ENCODE measurements at places on chromosomes 16 and 17.

DNA sequence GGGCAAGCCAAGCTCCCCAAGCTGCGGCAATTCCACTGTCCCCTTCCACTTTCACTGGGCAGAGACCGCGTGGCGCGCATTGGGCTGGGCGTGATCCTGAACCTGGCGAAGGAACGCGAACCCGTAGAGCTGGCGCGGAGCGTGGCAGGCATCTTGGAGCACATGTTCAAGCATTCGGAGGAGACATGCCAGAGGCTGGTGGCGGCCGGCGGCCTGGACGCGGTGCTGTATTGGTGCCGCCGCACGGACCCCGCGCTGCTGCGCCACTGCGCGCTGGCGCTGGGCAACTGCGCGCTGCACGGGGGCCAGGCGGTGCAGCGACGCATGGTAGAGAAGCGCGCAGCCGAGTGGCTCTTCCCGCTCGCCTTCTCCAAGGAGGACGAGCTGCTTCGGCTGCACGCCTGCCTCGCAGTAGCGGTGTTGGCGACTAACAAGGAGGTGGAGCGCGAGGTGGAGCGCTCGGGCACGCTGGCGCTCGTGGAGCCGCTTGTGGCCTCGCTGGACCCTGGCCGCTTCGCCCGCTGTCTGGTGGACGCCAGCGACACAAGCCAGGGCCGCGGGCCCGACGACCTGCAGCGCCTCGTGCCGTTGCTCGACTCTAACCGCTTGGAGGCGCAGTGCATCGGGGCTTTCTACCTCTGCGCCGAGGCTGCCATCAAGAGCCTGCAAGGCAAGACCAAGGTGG is 9.8 kb downstream of the SARM1 start:
- no peak for DNase-seq

DNA sequence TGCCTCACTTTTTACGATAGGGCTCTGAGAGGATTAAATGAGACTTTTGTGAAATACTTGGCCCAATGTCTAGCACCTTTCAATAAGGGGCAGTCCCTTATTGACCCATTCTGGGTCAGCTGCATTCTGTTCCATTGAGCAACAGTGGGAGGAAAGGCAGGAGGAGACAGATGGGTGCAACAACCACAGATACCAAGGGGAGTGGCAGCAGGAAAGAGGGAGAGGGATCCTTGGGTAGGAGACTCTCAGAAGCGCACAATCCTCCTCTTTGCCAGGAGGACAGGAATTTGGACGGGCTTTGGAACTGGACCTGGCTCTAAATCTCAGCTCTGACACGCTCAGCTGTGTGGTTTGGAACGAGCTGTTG is 3.5 kb downstream of the PIPOX start:
- DNase-seq: no peak

GRCh38 chr16:30556125-30556473 is 2.1 kb downstream of the ZNF764 start:
- no peak for DNase-seq

- DNase-seq: no peak
These were observed 304.6 kb downstream of the ABCC12 start for GRCh38 chr16:47851146-47851545.

GRCh38 chr17:70517816-70518215 is 348.5 kb downstream of the KCNJ2 start:
- no peak for DNase-seq

DNA sequence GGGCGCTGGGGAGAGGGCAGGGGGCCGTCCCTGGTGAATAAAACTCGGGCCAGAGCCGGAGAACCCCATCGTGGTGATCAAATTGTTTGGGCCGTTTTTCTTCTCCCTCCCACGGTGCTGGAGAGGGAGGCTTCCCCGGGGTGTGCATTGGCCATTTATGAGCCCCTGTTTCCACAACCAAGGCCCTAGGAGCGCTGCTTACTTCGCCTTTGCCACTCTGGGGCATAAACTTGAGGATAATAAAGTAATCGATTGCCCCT is 544 bp downstream of the CCP110 start:
- no peak for DNase-seq
